ENCODE measurements at places on chromosomes 11 and 22.

DNA sequence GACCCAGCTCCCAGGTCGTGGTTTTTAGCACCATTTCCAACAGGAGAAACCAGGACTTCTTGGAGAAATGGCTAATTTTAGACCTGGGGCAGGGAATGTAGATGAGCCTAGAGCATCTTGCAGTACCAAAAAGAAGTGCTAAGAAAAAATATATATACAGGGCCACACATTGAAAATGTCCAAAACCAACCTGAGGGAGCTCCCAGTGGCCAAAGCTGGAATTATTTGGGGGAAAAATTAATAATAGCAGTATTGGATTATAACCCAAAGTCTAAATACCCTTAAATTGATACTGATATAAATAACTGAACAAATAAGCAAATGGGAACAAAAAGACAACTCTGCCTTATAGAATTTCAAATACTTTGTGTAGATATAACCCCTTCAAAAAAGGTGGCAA lies 108.0 kb downstream of the PARVA start:
- DNase-seq = no peak

DNA sequence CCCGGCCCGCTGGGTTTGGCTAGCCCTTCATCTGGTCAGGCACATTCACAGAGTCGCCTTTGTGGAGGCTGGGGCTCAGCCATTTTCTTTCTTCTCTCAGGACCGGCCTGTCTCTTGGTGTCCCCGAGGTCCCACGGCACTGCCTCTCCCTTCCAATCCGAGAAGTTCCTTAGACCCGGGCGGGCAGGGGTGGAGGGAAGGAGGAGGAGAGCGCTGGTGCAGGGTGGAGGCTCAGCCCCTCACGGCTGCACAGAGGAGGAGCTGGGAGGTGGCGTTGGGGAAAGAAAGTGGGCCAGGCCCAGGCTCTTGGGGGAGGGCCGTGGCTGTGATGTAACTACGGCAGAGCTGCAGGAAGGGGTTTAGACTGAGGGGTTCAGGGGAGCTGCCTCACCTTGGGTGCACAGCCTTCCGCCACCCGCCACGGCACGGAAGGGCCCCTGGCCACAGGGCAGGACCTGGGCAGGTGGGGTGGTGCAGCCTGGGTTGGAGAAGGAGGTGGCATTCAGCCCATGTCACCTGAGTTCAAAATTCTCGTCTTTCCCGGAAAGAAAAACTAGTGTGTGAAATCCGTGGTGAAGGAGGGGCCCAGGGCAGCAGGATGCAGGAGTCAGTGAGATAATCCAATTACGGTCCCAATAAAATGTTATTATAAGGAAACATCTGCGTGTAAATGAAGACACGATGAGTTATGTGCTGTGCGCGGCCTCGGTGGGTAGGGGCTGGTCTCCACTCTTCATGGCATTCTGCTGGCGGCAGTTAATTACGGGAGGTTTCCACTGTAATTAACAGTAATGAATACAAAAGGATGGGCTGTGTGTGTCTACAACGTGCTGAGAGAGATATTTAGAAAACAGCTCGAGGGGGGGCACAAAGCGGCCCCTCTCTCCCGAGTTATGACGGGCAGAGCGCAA lies 1.7 kb downstream of the BRSK2 start:
- no peak for DNase-seq

GRCh38 chr11:113468726-113469345 lies 6.4 kb downstream of the DRD2 start:
- DNase-seq = no peak

DNA sequence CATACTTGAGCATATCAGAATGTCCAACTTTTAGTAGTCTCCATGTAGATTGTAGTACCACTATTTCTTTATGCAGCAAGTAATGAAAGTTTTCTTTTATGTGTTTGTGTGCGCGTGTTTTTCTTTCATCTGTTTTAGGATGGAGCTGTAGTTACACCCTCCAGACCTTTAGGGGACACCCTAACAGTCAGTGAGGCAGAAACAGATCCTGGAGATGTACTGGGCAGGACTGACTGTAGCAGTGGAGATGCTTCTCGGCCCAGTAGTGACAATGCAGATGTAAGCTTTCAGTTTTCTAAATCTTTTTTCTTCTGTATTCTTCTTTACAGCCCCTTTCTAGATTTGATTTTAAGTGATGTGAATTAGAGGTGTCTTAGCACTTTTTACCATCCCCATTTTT lies 79.9 kb upstream of the GRIK4 start:
- DNase-seq = no peak

GRCh38 chr11:43916621-43917020 lies 25.8 kb upstream of the C11orf96 start:
- no peak for DNase-seq

GRCh38 chr22:33792832-33793231 lies 127.4 kb downstream of the LARGE1 start:
- no peak for DNase-seq

GRCh38 chr11:121595717-121596161 lies 143.0 kb upstream of the SORL1-AS1 start:
- DNase-seq = no peak

GRCh38 chr11:93528757-93529645 lies 14.2 kb downstream of the SMCO4 start:
- DNase-seq = no peak

GRCh38 chr22:50243685-50244419 lies 971 bp downstream of the TUBGCP6 start:
- no peak for DNase-seq

- DNase-seq = no peak
These were observed 77.9 kb downstream of the SIK3 start for GRCh38 chr11:117020287-117020686.

- DNase-seq = no peak
These were observed 24.1 kb upstream of the CDC42EP2 start for GRCh38 chr11:65290448-65291165.

DNA sequence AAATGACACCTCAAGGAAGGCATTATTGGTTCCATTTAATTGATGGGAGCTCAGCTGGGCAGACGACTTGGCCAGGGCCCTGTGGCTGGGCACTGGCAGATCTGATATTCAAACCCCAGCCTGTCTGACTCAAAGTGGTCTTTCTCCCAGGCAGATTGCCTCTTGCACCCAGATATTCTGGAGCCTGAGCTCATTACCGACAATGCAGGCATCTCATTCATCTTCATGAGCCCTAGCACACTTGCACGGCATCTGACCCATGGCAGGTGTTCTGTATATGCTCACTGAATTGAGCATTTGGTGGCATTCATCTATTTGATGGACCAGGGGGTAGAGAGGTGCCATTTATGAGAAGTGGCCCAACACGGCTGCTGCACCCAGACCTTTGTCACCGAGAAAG lies 193.1 kb downstream of the DSCAML1 start:
- no peak for DNase-seq

GRCh38 chr11:59560290-59560701 lies 49.0 kb downstream of the OR4D9 start:
- DNase-seq = no peak

DNA sequence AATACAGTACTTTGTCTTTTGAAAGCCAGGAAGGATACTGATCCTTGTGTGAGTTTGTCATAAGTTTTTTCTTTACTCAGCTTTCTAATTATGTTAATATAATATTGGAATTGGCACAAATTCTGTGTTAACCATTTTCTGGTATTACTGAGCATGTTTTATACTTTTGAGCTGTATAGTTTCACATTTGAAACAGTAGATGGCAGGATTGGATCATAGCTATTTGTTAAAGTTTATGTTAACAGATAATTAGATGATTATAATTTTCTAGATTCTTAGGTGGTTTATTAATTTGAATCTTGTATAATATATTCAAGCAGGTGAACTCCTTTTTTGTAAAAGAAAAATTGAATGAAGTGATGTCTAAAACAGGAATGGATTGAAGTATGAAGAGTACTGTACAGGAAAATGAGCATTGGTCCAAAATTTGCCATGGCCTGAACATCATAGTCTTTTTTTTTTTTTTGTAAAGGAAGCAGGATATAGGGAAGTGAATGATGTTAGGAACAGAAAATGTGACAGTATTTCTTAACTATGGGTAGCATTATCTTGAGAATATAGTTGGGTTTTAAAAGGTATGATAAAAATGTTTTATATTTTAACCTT lies 102.0 kb downstream of the CYP2R1 start:
- DNase-seq = no peak

DNA sequence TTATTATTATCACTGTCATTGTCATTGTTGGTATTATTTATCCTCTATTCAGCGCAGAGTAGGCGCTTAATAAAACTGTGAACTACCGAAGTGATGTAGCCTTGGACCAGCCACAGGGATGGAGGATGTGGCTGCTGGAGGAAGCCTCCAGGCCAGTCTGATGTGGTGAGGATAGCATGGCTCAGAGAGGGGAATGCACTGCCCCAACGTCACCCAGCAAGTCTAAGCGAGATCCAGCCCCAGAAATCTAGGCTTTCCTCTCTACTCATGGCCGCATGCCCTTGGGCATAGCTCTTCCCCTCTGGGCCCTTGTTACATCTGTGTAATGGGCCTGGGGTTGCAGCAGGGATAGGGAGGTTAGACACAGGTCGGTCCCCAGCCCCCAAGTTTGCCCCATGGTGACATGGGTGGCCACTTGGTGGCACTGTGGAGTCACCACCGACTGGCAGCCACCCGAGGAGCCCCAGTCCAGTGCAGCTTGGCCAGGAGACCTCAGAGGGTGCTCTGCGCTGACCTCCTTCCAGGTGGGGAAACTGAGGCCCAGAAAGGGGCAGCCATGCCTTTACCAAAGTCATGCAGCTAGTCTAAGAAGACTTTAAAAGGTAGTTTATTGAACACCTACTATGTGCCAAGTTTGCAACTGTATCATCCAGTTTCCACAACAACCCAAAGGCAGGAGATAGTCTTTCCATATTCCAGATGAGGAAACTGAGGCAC lies 395.7 kb downstream of the MN1 start:
- no peak for DNase-seq

GRCh38 chr11:68892576-68892975 lies 11.1 kb downstream of the MRPL21 start:
- no peak for DNase-seq

DNA sequence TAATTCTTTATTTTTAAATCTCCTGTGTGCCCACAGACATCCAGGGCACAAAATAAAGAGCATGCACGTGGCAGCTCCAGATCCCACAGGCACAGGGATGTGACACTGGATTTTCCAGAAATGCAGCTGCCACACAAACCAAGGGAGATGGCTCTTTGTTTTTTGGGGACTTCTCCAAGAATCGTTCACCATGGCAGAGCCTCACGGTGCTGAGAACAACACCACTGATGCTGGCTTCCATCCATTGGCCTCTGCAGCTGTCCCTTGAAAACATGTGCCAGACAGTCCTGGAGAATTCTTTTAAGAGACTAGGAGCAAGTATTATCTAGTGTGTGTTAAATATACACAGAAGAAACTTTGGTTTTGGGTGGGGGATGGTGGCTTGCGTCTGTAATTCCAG lies 108.4 kb upstream of the SLC22A12 start:
- DNase-seq = no peak

DNA sequence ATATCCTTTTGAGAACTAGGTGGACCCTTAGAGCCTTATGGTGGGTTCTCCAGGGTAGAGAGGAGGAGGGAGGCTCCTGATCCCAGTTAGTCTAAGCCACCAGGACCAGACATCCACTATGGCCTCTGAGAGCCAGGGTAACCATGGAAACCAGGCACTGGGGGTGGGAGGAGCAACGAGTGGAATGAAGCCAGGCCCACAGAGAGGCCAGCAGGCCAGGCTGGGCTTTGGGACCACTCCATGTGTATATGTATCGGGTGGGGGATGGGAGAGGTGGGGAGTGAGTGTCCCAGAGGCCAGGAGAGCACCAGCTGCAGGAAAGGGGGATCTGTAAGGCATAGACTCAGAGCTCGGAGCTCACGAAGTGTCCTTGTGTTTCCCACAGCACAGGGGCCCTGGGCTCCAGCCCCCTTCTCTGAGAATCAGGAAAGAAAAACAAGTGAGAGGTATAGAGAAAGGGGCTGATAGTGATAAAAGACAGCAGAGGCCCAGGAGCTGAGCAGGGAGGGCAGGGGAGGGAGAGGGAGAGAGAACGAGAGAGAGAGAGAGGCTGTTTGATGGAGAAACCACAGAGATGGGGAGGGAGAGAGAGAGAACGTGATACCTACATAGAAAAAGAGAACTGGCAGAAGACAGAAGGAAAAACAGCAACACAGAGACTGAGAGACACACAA lies 15.5 kb upstream of the TSPAN18 start:
- no peak for DNase-seq

GRCh38 chr11:75287579-75287978 lies 47.0 kb downstream of the TPBGL start:
- no peak for DNase-seq

DNA sequence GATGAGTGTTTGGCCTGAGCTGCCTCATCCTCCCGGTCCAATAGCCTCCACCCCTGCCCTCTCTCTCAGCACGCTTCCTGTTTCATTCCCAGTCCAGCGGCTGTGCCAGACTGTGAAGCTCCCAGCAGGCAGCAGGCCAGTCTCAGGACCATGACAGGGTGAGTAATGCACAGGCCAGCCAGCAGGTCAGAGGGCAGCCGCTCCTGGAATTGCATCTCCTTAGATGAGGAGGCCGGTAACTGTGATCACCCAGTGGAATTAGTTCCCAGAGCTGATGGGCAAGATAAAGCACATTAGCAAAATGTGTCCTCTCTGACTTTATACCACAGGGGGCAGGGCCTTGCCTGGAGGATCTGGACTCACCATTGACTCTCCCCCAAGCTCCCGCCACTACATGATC lies 251.2 kb downstream of the ETS1 start:
- no peak for DNase-seq

GRCh38 chr22:25536589-25536988 lies 27.9 kb upstream of the GRK3 start:
- no peak for DNase-seq

DNA sequence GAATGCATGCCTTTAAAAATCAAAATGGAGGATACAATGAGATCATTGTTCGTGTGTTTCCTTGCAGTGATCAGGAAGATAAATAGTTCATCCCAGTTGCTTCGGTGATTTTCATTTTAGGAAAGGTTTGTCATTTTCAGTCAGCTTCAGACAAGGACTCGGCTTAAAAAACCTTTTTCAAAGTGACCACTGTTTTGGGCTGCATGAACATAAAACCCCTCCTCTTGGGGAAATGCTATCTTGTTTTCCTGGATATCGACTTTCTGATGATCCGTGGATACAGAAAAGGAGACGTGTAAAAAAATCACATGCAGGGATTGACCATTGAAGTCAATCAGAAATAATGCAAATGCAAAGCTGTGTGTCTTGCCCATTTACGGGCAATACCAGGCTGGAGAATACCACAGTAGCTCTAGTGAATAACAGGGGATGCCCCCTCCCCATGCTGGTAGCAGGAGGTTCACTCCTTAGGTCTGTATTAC lies 146.8 kb downstream of the MAML2 start:
- no peak for DNase-seq

GRCh38 chr11:134560066-134560465 lies 148.0 kb upstream of the B3GAT1 start:
- DNase-seq = no peak

DNA sequence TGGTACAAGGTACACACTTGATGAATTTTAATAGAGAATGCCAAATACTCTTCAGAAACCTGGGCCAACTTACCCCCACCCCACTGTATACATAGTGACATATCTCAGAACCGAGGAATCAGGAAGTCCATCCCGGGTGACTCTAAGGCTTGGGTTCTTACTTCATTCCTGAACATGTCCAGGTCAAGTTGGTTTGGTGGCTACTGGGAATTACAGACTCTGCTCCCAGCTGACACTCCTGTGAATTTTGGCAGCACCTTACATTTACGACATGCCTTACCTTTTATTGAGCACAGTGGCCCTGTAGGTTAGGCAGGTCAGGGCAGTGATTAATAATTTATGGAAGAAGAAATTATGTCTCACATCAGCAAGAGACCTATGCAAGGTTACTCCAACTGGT lies 70.1 kb upstream of the LDLRAD3 start:
- DNase-seq = no peak

Measured in SHP77 treated with DMSO at 0.1 percent for 48 hours (cell line).